ENCODE measurements at places on chromosomes 5 and 9. TPM values are rescaled to one million over a fixed set of nuclear protein-coding genes. Genes with fewer than 3 reads are reported as not detected.

Gene OCLN
- 9.2 TPM for polyA plus RNA-seq

- no peak for DNase-seq
Observed at GRCh38 chr5:175654807-175655206, 3.1 kb upstream of the HRH2 start.

- no peak for DNase-seq
Observed at GRCh38 chr5:30908356-30908755, 285.1 kb upstream of the CDH6 start.

GRCh38 chr5:75574791-75575190, 36.5 kb upstream of the ANKDD1B start:
- DNase-seq: no peak

Gene IFNA14
- polyA plus RNA-seq: not detected

DNA sequence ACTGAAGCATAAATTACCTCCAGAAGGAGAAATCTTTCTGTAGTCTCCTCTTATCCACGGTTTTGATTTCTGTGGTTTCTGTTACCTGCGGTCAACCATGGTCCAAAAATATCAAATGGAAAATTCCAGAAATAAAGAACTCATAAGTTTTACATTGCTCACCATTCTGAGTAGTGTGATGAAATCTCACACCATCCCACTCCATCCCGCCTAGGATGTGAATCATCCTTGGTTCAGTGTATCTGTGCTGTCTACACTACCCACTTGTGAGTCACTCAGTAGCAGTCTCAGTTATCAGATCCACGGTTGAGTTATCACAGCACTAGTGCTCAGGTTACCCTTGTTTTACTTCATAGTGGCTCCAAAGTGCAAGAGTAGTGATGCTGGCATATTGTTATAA, 371.2 kb downstream of the NFIB start:
- no peak for DNase-seq

Gene WNT8A
- 1.4 TPM for polyA plus RNA-seq

DNA sequence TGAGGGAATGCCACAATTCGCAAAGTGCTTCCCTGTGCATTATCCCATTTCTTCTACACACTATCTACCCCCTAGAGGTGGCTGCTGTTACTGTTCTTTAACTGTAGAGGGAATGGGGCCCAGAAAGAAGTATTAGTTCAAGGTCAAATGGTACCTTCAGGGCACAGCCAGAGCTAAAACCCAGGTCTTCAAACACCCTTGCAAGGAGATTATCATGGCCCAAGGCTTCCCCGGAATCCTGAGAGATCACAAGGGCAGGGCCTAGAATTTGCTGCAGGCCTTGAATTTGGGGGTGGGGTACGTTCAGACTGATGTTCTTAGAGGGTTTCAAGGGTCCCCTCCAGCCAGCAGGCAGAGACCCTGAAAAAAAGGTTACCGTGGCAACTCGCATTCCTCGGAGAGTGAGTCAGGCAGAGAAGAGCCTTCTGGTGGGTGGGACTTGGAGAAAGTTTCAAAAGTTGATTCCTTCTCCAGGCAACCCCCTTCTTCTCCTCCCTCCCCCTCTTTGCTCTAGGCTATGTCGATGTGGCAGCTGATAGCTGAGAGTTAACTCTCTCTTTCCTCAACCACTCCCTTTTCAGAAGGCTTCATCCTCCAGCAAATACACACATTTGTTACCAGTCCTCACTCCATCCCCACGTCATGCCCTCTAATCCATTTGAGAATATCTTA, 1.9 kb downstream of the SPARC start:
- peak; percentile 77 for DNase-seq
